AG10803 (cell line): ENCODE measurements at places on chromosomes 5 and 9.

- DNase-seq, result no peak
Observed at GRCh38 chr9:129816501-129817435, 7.2 kb downstream of the TOR1A start.

GRCh38 chr5:143717400-143717799 is 94.6 kb upstream of the HMHB1 start:
- DNase-seq, result peak; percentile 97

- DNase-seq, result no peak
Observed at GRCh38 chr5:14812166-14812565, 59.4 kb downstream of the ANKH start.

- DNase-seq, result peak; percentile 15
Observed at GRCh38 chr5:76583163-76584047, 39.8 kb downstream of the F2RL2 start.

DNA sequence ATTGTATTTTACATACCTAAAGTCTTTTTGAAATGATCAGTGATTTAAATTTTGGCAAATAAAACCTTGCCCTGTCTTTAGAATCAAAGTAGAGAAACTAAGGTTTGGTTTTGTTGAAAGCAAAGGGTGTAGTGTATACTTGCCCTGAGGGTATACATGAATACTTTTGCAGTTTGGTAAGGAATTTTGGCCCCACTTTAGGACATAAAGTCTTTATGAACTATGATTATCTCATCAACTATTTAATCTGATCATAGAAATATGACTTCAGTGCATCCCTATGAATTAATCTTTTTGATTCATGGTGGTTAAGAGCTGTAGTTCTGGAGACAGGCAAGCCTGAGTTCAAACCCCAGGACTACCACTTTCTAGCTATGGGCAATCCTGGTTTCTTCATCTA is 17.7 kb downstream of the RAD1 start:
- no peak for DNase-seq

DNA sequence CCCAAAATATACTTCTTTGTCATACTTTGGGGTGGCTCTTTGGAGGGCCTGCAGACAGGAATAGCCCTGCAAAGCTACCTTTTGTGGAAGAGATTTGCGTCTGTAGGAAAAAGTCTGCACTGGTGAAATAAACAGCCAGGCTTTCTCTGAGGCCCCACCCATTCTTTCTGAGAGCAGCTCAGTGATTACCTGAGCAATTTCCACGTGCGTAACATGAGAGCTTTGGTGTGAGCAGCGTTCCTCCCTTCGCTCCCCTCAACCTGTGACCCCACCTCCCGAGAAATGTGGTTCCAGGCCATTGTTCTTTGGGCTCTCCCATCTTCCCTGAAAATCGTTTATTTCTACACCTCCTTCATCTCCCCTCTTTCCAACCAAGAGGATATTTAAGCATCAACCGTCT is 23.8 kb upstream of the FBP1 start:
- DNase-seq, result no peak

DNA sequence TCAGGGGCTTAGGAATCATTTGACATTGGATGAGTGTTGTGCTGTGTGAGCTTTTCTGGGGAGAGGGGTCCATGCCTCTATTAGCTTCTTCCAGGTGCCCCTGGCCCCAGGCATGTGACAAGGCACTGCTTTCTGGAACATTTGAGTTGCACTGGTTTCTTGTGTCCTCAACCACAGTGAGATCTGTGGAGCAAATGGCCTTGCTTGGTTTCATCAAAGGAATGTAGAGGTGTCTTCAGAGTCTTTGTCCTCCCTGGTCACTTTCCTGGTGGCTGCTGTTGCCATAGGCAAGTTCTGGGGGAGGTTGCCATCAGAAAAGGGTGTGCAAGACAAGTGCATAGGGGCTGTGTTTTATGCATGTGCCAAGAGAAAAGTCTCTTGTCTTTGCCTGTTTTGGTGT is 157.5 kb downstream of the MACROH2A1 start:
- no peak for DNase-seq

- DNase-seq, result peak; percentile 0
Observed at GRCh38 chr5:111299067-111299481, 74.9 kb downstream of the CAMK4 start.

DNA sequence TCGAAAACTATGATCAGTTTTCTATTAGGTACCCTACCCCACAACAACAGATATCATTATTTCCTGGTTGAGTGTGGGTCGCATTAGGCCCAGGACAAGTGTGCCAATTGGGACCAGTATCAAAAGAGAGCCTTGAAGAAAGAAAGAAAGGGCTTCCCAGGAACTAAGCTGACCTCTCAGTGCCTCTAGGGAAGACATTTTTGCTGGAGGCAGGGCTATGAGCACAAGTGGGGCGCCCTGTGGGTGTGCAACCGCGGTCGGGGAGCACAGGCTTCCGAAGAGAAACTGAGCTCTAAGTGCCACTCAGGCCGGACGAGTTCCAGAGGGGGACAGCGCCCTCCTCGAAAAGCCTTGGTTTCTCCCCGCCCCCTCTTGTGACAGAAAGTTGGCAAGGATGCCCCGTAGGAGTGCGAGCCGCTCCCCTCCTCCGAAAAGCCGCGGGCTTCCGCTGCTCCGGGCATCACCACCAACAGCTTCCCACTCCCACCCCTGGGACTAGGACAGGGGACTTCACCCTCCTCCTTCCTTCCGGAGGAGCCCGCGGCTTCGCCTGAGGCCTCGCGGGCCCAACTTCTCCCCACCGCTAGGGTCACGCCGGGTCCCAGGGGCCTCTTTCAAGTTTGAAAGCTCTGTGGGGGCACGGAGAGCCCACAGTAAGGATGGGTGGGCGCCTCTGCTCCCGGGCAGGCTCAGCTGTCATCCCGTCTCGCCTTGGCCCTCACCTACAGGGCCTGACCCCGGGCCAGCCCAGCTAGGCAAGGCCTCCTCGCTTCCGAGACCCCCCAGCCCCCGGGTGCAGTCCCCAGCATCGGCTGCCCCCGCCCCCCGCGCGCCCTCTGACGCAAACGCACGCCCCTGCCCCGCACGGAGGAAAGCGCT is 2.0 kb downstream of the NR2F1-AS1 start:
- peak; percentile 31 for DNase-seq

- DNase-seq, result no peak
Observed at GRCh38 chr5:100472091-100472490, 63.1 kb upstream of the FAM174A start.

GRCh38 chr5:171597946-171598640 is 178.6 kb downstream of the FGF18 start:
- DNase-seq, result no peak

- DNase-seq, result no peak
Observed at GRCh38 chr5:137858954-137859353, 8.7 kb upstream of the MYOT start.

GRCh38 chr9:71861618-71862017 is 49.4 kb downstream of the ABHD17B start:
- no peak for DNase-seq

GRCh38 chr9:114221706-114222465 is 66.5 kb downstream of the COL27A1 start:
- DNase-seq, result no peak

- peak; percentile 46 for DNase-seq
Observed at GRCh38 chr5:37189355-37189754, 59.8 kb downstream of the CPLANE1 start.

GRCh38 chr9:126592461-126592860 is 21.3 kb upstream of the LMX1B start:
- DNase-seq, result no peak

DNA sequence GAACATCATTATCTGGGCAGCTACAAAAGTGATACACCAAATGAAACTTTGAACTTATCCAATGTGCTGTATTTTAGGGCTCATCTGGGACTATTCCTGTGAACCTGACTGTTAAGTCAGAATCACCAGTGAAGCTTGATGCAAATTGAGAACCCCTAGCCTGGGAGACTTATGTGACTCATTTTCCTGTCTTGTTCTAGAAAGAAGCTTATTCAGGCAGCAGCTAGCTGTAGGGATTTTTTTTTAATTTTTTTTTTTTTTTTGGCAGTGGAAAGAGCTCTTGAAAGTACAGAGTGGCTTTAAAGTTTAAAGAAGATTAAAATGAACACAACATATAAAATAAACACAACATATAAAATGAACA is 81.1 kb upstream of the TNFAIP8 start:
- peak; percentile 60 for DNase-seq

- DNase-seq, result no peak
Observed at GRCh38 chr9:14218253-14218652, 95.7 kb downstream of the NFIB start.

DNA sequence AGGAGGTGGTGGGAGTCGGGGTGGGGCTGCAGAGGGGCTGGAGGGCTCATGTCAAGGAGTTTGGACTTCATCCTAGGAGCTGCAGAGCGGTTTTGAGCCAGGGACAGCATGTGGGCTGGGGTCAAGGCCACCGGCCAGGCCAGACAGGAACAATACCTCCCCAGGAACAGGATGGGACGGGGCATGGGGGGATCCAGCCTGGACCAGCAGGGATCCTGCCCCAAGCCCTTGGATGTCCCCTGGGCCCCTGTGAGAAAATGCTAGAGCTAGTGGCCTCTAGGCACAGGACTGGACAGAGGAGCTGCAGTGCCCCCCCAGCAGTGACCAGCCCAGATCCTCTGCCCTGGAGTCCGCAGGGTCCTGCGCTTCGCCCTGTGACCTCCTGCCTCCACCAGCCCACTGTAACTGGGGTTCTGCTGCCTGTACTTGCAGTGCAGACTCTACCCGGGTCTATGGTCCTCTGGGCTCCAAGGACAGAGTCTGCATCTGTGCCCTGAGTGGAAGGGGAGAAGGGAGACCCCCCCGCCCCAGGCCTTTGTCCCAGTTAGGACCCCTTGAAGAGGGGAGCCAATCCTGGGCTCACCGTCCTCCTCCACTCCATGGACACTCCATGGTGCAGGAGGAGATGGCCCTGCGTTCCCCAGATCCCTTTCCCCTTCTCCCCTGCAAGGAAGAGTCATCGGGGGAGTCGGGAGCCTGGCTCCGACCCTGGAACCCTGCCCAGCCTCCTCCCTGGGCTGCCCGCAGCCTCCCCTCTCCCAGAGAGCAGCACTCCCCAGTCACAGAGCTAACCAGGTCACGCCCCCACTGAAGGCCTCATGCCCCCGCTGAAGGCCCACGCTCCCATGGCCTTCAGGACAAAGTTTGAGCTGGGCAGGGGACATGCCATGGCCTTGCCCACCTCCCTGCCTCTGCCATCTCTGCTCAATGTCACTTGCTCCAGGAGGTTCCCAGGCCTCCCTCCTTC is 3.0 kb upstream of the MXD3 start:
- no peak for DNase-seq

DNA sequence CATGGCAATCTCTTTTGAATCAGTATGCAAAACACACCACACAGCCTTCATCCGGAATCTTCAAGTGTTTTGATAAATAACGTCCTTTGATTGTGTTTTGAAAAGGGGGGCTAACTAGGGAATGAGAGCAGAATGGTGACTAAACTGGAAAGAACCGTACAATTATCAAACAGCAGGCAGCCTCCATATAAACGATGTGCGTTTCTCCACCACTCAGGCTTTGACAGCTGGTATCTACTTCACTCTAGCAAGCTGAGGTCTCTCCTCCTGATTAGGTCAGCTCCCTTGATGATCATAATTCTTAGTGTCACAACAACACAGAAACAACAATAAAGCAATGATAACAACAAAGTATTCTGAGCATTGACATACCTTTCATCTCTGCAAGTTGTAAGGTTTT is 465.9 kb downstream of the TUSC1 start:
- DNase-seq, result no peak

GRCh38 chr5:138900281-138900965 is 25.3 kb upstream of the LRRTM2 start:
- DNase-seq, result peak; percentile 9

DNA sequence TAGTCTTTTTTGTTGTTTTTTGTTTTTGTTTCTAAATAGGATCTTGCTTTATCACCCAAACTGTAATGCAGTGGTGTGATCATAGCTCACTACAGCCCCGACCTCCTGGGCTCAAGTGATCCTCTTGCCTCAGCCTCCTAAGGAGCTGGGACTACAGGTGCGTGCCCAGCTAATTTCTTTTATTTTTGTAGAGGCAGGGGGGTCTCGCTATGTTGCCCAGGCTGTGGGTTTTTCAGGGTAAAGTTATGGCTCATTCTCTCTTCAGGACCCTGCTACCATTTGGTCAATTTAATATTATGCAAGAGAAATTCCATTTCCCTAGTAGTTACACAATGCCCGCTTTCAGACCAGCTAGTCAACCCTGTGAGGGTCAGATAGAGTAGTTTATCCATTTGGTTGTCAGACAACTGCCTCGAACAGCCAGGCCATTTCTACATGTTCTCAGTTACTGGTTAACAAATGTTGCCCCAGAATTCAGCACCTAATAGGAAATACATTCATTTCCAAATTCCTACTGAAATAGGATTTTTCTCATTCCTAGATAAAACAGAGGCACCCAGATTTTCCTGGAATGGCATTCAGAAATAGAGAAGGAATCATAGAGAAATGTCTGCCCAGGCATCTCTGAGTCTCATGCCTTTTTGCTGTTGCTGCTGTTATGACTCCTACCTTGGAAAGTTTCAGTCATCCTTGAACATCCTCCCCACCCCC is 6.4 kb upstream of the GLIS3 start:
- peak; percentile 65 for DNase-seq

GRCh38 chr9:125472926-125473701 is 211.5 kb downstream of the GAPVD1 start:
- peak; percentile 49 for DNase-seq
